Left ventricle myocardium inferior (tissue), 1 donor: ENCODE measurements at places on chromosomes 13 and 19. TPM values are rescaled to one million over a fixed set of nuclear protein-coding genes. Genes with fewer than 3 reads are reported as not detected.

- DNase-seq, result no peak
- no peaks in the 10 kb centered on the region for H3K27me3 ChIP-seq
Measured at GRCh38 chr13:105787632-105788031, 747.8 kb downstream of the EFNB2 start.

DNA sequence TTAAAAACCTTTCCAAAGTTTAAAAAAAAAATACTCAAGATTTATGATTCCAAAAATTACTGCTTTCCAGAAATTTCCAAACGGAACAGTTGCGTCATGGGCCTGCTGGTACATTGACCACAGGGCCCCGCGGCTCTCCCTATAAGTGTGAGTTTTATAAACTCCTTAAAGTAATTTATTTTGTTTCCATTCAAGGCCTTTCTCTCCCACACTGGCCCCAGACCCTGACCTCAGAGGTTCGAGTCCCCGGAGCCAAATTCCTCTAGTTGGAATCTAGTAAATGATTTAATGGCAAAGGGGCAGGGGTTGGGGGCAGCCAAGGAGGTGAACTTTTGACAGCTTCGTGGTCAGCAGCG lies 97.5 kb downstream of the INSR start:
- peaks cover 45% of the 10 kb centered on the region for H3K4me1 ChIP-seq
- no peak for DNase-seq
- peak overlapping the region; percentile 93 for H3K27ac ChIP-seq
- H3K4me3 ChIP-seq, result peak overlapping the region; percentile 84
- no peaks in the 10 kb centered on the region for H3K27me3 ChIP-seq

The URAD gene
- not detected for total RNA-seq

GRCh38 chr13:24250376-24251057 lies 58.9 kb upstream of the C1QTNF9 start:
- H3K27ac ChIP-seq, result no peak overlapping the region
- peaks cover 16% of the 10 kb centered on the region for H3K36me3 ChIP-seq
- DNase-seq, result no peak
- H3K4me1 ChIP-seq, result peaks cover 10% of the 10 kb centered on the region

The TEKTIP1 gene
- not detected for total RNA-seq

The SOX21 gene
- total RNA-seq, result not detected

The MUC16 gene
- not detected for total RNA-seq
